ENCODE measurements at places on chromosomes 3 and 15.

GRCh38 chr15:67405208-67406191 is 115.4 kb upstream of the C15orf61 start:
- DNase-seq = no peak

DNA sequence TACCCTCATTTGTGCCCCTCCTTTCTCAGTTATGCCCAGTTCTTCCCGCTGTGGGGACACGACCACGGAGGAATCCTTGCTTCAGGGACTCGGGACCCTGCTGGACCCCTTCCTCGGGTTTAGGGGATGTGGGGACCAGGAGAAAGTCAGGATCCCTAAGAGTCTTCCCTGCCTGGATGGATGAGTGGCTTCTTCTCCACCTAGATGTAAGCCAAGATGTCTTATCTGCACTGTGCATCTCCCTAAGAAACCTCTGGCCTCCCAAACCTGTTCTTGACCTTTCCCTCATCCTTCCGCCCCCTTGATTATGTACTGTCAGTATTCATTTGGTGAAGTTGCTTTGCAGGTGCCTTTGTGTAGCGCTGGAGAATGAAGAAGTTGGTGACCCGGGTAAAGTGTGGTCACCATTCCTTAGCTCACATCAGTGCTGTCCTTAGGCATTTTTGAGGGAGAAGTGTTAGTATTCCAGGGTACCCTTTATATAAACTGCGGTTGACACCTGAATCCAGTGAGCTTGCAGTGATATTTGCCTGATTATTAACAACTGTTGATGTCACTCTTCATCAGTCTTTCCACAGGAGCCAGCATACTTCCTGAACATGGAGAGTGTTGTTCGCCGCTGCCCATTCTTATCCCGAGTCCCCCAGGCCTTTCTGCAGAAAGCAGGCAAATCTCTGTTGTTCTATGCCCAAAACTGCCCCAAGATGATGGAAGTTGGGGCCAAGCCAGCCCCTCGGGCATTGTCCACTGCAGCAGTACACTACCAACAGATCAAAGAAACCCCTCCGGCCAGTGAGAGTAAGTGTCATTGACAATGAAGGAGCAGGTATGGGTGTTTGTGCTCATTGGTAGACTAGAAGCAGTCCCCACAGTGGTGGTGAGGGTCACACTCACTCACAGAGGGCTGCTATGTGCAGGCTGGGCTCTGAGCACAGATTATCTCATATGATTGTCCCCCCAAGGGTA is 966 bp downstream of the ALAS1 start:
- no peak for DNase-seq

GRCh38 chr3:75129101-75129500 is 514.6 kb upstream of the CNTN3 start:
- DNase-seq = peak; percentile 5

DNA sequence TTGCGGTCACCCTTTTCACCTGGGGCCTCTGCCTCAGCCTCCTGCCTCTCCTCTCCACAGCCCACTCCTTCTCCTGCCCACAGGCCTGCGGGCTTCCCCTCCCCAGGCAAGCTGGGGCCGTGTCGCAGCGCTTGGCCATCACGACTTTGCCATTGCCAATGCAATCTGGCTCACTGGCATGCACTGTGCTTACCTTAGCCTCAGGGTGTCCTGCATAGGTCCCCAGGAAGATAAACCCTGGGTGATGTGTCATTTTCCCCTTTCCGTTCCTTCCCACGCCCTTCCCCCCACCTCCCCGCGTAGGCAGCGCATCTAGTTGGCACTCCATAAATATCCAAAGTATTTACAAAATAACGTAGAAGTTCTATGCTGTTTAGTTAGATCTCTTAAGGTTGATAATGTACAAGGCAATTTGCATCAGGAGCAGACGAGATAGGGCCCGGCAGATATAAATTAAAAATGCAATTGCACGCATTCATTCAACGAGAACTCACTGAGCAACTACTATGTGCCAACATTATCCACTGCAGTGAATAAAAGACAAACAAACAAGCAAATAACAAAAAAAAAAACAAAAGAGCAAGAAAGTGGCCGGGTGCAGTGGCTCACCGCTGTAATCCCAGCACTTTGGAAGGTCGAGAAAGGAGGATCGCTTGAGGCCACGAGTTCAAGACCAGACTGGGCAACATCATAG is 973 bp upstream of the COPG1 start:
- no peak for DNase-seq

GRCh38 chr15:62561059-62561519 is 396.0 kb upstream of the C2CD4B start:
- DNase-seq = no peak

GRCh38 chr3:113193719-113194118 is 17.6 kb upstream of the BOC start:
- no peak for DNase-seq

DNA sequence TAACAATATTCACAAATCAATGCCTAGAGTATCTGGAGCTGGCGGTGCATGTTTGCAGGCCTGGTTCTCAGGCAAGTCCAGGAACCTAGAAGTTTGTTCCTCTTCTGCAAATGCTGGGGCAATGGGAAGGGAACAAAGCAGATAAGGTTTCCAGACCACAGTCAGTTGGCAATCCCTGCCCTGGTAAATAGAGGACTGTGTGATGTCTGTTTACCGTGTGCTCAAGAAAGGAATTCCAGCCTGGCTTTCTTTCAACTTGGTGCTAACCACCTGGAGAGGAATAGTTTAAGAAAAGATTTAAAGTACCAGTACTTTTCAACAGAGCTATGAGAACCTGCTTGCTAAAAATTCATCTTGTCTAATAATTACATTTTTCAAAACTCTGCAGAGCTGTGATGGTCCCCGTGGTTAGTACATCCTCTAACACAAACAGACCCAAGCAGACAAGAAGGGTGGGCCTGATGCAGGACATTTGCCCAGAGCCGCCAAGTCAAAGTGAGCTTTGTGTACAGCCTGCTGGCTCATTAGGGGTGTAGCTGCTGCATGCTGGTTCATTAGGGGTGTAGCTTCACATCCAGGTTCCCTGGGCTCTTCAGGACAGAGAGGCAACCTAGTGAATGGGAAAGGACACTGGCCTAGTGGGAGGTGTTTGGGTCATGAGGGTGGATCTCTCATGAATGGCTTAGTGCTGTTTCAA is 220.5 kb downstream of the SQOR start:
- no peak for DNase-seq

GRCh38 chr3:193673845-193674244 is 80.8 kb downstream of the OPA1 start:
- peak; percentile 5 for DNase-seq

- no peak for DNase-seq
Measured at GRCh38 chr15:39092761-39093160, 488.1 kb upstream of the THBS1 start.

- DNase-seq = no peak
Measured at GRCh38 chr3:163832547-163832946, 1245.7 kb downstream of the SI start.

DNA sequence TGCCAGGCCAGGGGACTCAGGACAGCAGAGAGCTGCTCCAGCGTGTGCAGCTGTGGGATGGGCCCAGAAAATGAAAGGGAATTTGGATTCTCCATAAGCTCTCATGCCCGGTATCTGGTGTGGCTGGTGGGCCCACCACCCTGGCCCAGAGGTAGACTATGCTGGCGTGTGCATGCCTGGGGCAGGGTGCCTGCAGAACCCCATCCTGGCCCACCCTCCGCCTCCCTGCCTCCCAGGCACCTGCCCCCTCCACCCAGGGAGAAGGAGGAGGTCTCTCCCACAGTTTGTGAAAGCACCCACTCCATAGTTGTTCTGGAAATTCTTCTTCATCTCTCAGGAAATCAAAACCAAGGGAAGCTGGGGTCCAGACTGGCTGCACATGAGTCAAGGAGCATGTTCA is 112.9 kb downstream of the ADCY5 start:
- no peak for DNase-seq

DNA sequence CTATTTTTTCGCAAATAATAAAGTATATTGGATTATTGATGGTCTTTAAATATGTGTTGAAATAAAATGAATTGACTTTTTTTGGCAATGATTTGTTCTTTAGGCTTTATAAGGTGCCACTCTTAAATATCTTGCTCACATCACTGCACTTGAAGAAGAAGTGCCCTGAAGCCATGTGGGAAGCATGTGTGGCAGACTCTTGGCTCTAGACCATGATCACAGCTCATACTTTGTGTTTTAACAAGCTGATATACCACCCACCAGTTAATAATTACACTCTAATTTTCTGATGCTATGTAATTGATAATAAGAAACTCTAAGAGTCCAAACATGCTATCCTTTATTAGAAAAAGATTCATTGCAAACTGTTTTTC is 52.1 kb upstream of the TGFBR2 start:
- no peak for DNase-seq

- DNase-seq = no peak
Measured at GRCh38 chr15:40754574-40754882, 526 bp downstream of the RMDN3 start.

DNA sequence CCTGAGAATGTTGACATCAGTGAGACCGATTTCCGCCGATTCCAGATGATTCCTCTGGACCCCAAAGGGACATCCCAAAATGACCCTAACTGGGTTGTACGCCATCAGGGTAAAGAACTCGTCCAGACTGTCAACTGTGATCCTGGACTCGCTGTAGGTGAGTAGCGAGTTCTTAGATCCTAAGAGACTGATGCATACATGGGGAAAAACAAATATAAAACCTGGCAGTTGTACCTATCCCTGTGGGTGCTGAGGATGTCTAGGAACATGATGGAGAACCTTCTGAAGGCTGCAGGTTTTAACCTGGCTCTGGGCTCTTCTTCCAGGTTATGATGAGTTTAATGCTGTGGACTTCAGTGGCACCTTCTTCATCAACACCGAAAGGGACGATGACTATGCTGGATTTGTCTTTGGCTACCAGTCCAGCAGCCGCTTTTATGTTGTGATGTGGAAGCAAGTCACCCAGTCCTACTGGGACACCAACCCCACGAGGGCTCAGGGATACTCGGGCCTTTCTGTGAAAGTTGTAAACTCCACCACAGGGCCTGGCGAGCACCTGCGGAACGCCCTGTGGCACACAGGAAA is 12.3 kb downstream of the THBS1 start:
- no peak for DNase-seq

- no peak for DNase-seq
Measured at GRCh38 chr3:76383781-76384180, 598.4 kb upstream of the ZNF717 start.

DNA sequence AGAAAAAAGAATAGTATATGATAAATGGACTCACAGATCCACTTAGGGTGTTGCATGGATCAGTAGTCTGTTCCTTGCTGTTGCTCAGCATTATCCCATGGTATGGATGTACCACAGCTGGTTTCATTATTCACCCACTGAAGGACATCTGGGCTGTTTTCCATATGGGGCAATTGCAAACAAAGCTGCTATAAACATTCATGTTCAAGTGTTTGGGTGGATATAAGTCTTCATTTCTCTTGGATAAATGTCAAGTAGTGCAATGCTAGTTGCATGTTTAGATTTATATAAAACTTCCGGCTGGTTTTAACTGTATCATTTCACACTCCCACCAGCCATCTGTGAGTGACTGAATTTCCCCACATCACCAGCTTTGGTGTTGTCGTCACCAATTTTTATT is 137.7 kb downstream of the ASB7 start:
- no peak for DNase-seq

GRCh38 chr3:32601722-32602121 is 31.1 kb upstream of the DYNC1LI1 start:
- DNase-seq = no peak

GRCh38 chr3:13015286-13016082 is 57.7 kb downstream of the IQSEC1 start:
- DNase-seq = no peak

GRCh38 chr3:117518364-117518763 is 808.8 kb downstream of the TUSC7 start:
- DNase-seq = no peak

DNA sequence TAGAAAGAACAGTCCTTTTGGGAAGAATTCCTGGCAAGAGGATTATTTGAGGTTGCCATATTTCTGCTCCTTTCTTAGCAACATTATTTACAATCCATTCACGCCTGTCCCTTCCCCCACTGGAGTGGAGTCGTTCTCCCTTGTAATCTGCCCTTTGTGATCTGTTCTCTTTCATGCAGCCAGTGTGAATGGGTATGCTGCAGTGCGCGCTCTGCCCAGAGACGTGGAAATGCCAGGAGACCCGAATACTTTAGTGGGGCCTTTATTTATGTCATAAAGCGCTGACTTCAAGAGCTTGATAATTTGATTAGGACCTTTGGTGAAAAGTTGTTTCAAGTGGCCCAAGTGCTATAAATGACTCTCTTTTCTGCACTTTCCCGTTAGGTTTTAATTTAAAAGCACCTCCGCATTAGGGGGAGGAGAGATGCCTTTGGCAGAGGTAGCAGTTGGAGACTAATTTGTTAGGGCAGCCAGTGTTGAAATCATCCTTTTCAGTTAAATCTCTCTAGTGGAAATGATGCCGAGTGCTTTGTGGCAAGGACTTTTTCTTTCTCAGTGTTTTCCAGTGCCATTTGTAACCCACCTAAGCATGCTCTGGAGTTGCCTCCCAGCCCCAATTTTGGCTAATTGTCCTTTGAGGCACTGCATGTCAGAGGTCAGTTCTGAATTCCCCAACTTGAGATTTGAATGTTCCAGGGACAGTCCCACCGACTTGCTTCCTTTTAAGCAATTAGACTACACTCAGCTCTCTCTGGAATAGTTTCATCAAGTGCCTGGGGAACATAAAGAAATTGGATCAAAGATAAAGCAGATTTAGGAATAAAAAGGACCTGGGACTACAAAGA is 52.4 kb downstream of the PSMD6 start:
- peak; percentile 78 for DNase-seq

GRCh38 chr3:111194048-111194447 is 122.4 kb downstream of the NECTIN3 start:
- DNase-seq = no peak

DNA sequence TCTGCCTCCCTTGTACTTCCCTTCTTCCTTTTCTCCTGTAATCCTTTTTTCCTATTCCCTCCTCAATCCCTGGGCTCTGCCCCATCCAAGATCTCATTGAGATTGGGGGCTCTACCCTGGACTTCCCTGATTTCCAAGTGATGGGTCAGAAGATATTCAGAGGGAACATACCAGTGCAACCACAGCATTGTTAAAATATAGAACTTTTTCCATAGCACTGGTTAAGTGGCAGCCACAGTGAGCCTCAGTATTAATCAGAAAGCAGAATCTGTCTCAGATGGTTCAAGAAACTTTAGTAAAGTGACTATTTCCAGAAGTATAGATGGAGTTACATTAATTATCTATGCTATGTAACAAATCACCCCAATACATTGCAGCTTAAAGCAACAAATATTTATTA is 18.7 kb upstream of the SCN10A start:
- DNase-seq = no peak

- DNase-seq = no peak
Measured at GRCh38 chr15:62059108-62059815, 985 bp downstream of the VPS13C start.

DNA sequence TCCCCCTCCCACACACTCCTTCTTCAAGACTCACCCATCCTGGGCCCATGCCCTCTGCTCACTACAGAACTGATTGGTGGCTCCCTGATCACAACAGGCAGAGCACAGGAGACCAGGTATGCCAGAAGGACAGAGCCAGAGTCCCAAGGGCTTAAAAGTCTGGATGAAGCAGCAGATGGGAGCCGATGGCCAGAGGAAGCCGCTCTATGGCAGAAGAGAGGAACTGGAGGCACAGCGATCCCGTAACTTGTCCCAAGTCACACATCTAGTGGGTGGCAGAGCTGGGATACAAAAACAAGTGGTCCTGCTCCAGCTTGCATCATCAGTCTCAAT is 20.7 kb downstream of the ITGA11 start:
- no peak for DNase-seq
